H4 (cell line): ENCODE measurements at places on chromosomes 1 and 21. TPM values are rescaled to one million over a fixed set of nuclear protein-coding genes. Genes with fewer than 3 reads are reported as not detected.

DNA sequence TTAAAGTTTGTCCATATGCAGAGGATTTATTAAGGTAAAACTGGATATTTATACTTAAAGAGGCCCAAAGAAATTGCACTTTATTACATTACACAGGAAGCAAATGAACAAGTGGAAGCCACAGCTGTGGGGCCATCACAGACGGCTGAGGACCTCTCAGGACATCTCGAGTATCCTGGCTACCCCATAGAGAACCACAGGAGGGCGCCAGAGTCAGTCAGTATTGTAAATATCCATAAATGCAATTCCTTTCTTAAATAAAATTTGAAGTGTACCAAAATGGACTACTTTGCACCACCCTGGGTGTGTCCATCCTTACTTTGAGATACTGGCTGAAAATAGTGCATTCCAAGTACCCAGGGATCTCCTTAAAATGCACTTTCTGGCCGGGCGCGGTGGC is 257.2 kb downstream of the MRPL39 start:
- peak; percentile 35 for DNase-seq

DNA sequence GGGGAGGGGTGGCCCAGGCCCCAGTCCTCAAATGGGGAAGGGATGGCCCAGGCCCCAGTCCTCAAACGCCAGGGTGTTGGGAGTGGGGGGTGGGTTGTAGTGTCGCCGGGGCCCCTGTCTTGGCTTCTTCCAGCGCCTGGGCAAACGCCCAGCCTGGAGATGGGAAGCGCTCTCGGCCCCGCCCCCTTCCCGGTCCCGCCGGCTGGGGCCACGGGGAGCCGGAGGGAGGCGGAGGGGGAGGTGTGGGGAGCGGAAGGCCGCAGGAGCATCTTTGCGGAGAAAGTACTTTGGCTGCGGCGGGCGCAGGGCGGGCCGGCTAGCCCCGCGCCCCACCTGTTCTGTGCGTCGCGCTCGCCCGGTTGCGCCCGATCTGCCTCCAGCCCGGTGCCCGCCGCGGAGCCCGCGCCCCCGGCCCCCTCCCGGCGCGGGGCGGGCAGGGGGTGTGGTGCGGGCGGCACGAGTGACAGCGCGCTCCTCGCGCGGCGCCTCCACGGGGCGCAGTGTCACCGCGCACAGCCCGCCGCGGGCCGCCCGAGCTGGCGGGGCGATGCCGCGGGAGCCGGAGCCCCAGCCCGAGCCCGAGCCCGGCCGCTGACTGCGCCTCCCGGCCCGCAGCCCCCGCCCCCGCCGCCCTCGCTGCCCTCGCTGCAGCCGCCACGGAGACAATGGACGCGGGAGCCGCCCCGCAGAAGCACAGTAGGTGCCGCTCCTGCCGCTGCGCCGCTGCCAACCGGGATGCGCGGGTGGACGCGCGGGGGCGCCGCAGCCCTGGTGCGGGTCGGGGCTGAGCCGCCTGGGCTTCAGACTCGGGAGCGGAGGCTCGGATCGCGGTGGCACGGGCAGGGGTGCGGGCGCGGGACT is 31.1 kb upstream of the PEX10 start:
- no peak for DNase-seq

Gene STK40
- 25.1 and 25.3 TPM in 2 replicates for total RNA-seq

DNA sequence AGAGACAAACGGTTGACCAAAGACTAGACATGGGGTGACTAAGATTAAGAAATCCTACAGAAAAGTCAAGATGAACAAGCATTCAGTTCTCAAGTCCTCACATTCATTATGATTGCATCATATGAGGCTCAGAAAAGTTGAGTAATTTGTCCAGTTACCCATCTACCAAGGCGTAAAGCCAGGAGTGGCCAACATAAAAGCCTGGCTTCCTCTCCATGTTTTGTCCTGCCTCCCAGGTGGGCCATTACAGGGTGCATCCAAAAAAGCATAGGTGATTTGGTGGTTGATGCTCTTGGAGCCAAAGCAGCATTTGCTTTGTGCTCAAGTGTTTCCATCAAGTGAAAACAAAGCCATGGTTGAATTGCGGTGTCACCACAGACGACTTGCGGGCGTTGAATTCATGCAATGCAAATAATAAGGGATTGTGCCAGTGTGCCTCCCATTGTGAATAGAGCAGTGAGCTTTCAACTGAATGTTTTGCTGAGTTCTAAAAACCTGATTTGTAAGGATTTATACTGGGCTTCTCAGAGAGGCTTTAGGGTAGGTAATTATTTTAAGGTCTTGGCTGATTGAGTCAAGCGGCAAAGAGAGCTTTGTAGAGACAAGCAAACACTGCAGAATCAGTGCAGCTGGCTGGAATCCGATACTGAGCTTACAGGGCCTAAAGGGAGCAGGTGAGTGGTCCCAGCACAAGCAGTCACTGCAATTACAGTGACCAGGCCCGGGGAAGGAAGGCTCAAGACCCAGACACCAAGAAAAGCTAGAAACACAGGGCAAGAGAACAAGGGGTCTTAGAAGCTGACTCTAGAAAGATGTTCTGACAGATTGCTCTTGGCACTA is 54.1 kb downstream of the KCNJ15 start:
- no peak for DNase-seq

Gene ALDH9A1
- 26.8 and 34.8 TPM in 2 replicates for total RNA-seq

Gene GAS5
- total RNA-seq: 335 and 341 TPM in 2 replicates

Gene HES4
- total RNA-seq: 3.6 and 17.7 TPM in 2 replicates

Gene OR2L2
- total RNA-seq: not detected in 2 replicates

GRCh38 chr1:13507075-13507474 is 6.7 kb downstream of the LRRC38 start:
- no peak for DNase-seq

- DNase-seq: no peak
Observed at GRCh38 chr1:53073868-53074311, 11.9 kb downstream of the PODN start.

DNA sequence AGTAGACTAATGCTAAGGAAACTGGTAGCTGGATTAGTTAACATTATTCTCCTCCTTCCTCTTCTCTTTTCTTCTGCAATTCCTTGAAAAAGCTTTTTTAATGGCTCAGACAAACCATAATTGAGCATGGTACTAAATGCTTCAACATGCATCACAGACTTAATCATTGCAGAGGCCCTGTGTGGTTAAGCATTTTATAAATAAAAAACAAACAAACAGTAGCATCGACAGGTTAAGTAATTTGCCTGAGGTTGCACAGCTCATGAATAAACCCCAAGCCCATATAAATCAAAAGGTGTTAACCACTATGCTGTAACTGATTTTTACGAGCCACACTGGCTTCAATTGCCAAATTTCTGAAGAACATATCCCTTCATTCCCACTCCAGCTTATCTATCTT is 462.1 kb downstream of the LMO4 start:
- DNase-seq: no peak

Gene CFHR3
- not detected in 2 replicates for total RNA-seq

Gene FAM89A
- 24.9 and 32.0 TPM in 2 replicates for total RNA-seq

DNA sequence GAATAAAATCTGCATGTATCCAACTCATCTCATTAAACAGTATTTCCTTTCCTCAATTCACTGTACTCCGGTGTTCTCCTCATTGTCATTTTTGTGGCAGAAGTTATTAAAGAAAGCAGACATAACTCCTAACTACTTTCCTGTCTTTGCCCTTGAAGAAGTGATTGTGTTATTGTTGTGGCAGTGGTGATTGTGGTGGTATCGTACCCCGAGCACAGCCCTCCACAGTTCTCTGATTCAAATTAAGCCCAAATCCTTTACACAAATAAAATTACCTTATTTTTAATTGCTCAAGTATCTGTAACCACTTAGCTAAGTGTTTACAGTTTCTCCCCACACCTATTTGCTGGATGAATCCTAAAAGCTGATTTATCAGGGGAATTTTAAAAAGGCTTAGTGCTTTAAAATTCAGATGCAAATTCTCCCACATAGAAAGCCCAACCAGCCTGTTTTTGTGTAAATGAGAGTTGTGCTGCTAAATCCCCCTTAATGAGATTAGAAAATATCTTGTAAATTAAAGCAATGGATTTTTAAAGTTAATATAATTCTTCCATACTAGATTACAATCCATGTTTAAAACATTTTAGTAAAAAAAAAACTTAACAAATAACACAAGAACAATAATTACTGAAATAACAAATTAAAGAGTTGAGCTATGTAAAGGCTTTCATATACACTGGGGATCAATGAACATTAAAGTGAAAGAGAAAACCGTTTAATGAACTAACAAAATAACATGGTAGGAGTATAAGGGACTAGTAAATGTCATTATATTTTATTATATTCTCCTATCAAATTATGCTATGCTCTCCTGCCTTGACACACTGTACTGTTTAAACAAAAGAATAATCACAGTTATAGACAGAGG is 259.0 kb downstream of the NEGR1 start:
- no peak for DNase-seq

GRCh38 chr1:87435484-87435883 is 106.8 kb downstream of the LMO4 start:
- DNase-seq: peak; percentile 54

- no peak for DNase-seq
Observed at GRCh38 chr1:165276314-165276713, 80.2 kb downstream of the LMX1A start.

DNA sequence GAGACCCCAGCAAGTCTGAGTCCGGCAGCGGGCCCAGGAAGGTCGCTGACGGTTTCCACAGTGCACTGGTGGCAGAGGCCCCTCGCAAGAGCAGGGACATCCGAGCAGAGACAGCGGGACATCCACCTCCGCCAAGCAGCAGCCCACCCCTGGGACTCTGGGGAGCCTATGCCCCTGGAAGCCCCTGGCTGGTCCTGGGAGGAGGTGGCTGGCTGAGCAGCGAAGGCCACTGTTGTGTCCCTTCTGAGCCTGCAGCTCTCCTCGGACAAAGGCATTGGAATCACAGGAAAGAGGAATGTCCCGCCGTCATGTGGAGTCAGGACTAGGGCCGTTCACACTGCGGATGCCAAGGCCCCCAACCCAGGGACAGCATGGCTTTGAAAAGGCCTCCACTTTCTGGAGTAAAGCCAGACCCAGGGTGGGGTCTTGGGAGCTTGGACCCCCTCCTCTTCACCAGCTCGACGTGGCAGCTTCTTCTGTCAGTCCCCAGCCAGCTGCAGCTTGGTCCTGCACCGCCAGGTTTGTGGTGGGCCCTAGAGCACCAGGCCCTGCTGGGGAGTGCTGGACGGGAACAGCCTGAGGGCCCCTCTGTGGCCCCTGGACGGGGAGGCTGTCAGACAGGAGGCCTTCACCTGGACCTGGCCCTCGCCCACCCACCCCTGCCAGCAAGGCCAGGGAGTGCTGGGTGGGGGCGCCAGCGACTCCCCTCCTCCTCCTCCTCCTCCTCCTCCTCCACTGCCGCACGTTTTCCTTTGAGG is 1.4 kb downstream of the MEGF6 start:
- no peak for DNase-seq

Gene EDARADD
- total RNA-seq: 1.1 and 3.7 TPM in 2 replicates
